ENCODE measurements at places on chromosomes 6 and 20.

- no peak for DNase-seq
Measured at GRCh38 chr6:30727920-30728553, 7.9 kb downstream of the TUBB start.

- DNase-seq: no peak
Measured at GRCh38 chr6:128057541-128057940, 156.7 kb upstream of the THEMIS start.

- peak; percentile 60 for DNase-seq
Measured at GRCh38 chr6:107716688-107717089, 107.4 kb downstream of the SCML4 start.

- DNase-seq: no peak
Measured at GRCh38 chr20:6235510-6235909, 112.7 kb upstream of the FERMT1 start.

DNA sequence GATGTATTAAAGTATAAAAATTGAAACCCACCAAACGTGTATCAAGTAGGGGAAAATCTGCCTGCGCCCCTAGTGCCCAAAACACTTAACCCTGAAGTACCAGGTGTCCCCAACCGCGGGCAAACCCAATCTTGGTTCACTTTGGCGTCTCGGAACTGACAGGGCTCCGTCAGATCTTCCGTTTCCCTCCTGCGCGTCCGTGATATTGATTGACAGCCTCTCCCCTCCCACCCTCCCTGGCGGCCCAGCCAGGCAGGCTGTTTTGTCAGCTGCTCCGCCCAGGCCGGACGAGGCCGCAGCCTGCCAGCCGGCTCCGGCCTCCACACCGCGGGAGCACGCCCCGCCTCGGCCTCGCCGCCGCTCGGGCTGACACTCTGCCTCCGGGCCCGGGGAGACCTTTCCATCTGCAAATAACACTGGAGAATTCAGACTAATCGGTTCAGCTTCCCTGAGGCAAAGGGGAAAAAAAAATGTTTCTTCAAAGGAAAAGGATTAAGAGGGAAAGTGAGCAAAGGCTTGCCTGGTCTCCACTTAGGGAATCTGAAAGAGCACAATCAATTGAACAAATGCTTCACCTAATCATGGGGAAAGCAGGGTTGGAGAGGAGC lies 234.9 kb upstream of the MCHR2 start:
- DNase-seq: peak; percentile 87

DNA sequence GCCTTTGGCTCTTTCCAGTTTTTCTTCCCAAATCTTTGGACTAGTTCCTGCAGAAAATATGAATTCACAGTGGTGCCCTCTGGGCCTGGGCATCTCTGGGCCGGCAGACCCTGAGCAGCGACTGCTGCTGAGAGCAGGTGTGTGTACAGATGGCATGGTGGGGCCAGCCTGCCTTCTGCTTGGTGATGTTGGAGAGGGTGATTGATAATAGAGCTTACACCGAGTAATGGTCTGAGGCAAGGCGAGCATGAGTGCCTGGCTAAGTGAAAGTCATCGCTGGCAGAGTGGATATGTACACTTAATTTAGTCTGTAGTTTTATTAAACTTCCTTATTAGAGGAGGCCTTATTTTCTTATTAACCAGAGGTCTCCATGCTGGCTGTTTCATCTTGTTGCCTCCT lies 156.9 kb downstream of the CDKAL1 start:
- no peak for DNase-seq

DNA sequence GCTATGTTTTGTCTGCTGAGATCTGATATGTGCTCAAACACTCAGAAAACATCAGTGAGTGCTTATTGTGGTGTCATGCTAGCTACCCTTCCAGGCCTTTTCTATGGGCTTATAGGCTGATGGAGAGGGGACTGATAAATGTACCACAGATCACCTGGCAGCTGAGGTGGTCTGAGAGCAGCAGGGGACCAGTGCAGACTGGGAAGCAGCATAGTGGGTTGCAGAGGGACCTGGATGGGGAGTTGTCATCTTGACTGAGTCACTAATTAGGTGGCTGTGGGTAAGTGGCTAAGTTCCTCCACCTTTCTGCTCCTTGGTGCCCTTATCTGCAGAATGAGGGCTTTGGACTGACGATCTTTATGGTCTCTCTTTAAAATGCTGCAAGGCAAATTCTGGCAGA lies 2.8 kb downstream of the TMEM200A start:
- DNase-seq: no peak

GRCh38 chr6:145699462-145699861 lies 35.9 kb downstream of the EPM2A start:
- DNase-seq: no peak

GRCh38 chr20:8116067-8116811 lies 15.8 kb upstream of the PLCB1 start:
- DNase-seq: no peak

GRCh38 chr6:112109262-112109661 lies 21.9 kb downstream of the FAM229B start:
- no peak for DNase-seq

DNA sequence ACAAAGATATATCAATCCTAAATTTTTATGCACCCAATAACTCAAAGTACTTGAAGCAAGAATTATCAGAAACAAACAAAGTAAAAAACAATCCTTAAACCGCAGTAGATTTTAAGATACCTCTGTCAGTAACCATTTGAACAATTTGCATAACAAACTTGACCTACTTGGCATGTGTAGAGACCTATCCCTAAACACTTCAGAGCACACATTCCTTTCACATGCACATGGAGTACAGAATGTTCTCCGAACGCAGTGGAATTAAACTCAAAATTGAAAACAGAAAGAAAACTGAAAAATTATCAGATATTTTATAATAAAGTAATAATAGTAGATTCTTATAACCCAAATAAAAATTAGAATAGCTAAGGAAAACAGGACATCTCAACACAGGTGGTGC lies 162.6 kb upstream of the THBS2 start:
- DNase-seq: no peak

DNA sequence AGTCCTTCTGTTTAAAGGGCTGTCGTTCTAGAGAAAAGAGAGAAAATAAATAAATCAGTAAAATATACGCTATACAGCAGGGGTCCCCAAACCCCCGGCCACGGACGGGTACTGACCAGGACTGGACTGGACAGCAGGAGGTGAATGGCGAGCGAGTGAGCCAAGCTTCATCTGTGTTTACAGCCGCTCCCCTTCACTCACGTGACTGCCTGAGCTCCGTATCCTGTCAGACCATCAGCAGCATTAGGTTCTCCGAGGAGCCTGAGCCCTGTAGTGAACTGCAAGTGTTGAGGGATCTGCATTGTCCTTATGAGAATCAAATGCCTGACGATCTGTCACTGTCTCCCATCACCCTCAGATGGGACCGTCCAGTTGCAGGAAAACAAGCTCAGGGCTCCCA lies 76.5 kb downstream of the ZNF217 start:
- DNase-seq: no peak

- no peak for DNase-seq
Measured at GRCh38 chr20:12256806-12257205, 339.1 kb downstream of the BTBD3 start.

GRCh38 chr6:138979365-138979764 lies 8.7 kb downstream of the REPS1 start:
- DNase-seq: no peak

DNA sequence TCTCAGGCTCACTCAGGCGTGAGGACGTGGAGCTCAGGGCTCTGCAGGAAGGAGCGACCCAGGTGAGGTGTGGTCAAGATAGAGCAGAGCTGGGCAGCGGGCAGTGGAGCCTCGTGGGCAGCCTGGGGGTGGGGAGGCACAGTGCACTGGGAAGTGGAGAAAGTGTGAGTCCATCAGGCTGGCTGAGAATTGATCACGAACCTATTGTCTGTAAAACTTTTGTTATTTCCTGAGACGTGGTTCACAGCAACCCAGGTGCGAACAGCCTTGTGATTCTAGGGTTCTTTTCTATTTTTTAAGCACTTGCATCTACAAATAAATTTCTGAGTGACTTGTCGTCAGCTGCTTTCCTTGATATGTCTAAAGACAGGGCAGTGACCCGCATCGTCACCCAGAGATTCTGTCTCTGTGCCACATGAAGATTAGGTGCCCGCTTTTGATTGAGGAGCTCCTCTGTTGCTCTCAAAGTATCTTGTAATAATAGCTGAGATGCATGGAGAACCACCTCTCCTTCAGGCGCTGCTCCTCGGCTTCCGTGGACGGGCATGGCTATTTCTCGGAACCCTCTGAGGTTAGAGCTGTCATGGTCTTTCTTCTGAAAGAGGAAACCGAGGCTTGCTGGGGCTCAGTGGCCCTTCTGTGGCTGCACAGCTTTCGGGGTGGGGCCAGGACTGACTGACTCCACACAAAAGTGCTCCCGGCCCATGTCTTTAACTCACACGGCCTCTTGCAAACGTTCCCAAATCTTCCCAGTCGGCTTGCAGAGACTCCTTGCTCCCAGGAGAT lies 662 bp upstream of the CCR6 start:
- DNase-seq: no peak

DNA sequence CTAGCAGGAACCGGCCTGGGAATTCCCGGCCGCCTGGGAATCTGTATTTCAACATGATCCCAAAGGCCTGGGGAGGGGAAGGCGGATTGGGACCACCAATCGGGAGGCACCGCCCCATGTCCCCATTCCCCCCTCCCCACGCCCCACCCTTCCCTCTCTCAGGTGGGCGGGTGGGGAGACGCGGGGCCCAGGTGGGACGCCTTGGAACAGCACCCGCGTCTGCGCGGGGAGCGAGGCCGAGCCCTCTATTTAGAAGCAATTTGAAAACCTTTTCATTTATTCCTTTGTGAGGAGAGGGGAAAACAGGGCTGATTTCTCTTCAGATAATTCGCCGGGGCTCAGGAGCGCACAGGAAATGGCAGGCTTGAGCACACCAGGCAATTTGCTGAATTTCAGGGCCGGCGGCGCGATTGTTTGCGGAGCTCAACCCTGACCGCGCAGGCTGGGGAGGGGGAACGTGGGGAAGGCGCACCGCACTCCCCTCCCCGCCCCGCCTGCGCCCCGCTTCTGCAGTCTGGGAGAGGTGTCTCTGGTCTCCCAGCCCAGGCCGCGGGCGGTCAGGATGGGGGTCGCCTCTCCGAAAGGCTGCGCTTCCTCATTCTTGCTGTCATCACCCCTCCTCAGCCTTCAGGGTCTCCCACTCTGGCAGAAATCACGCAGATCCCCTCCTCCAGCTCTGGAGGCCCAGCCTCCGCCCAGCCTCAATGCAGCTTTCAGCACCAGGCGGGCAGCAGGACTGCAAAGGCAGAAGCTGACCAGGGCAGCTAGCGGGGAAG lies 170.0 kb downstream of the GRM4 start:
- DNase-seq: no peak

DNA sequence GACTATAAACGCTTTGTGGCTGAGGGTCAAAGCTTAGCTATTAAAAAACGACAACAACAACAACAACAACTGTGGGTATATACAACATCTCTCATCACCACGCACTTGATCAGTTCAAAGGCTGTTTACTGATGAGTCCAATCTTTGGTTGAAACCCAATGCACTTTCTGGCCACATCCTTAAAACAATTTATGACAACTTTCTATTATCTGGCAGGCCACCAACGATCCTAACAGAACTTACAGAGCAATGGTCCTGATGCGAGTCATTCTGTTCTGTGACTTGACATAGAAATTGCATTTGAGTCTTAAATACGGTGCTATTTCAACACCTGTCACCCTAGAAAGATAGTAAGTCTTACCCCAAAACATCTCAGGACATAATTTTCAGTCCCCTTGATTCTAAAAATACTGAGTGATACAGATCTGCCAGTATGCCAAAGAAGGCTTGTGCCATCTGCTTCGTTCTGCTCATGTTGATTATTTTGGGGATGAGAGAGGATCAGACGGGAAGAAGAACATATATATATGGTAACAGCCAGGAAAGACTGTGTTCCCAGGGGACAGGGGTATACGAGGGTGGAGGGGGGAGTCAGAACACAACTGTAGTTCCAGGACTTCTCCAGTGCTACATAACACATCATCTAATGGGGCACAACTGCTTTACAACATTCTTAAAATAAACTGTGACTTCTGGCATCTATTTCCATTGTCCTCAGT lies 55.8 kb downstream of the PLAGL1 start:
- DNase-seq: no peak

GRCh38 chr6:146962329-146962728 lies 241.9 kb upstream of the STXBP5 start:
- DNase-seq: no peak

- no peak for DNase-seq
Measured at GRCh38 chr6:89330910-89331309, 15.8 kb upstream of the GABRR2 start.

DNA sequence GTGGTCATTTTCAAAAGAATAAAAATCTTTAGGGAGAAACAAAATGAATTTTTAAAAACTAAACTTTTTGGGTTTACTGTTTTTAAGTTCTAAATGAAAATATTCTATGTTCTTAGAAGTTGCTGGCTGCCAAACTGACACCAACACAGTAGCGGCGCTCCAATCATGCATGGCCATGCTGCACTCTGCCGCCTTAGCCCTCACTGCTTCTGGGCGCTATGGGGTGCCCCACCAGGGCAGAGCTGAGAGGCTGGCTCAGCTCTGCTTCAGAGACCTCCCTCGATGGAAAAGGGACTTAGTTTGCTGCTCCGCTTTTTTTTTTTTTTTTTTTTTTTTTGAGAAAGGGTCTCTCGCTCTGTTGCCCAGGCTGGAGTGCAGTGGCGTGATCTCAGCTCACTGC lies 20.9 kb downstream of the EZR start:
- no peak for DNase-seq

GRCh38 chr6:46420921-46421638 lies 70.2 kb downstream of the RCAN2 start:
- no peak for DNase-seq

DNA sequence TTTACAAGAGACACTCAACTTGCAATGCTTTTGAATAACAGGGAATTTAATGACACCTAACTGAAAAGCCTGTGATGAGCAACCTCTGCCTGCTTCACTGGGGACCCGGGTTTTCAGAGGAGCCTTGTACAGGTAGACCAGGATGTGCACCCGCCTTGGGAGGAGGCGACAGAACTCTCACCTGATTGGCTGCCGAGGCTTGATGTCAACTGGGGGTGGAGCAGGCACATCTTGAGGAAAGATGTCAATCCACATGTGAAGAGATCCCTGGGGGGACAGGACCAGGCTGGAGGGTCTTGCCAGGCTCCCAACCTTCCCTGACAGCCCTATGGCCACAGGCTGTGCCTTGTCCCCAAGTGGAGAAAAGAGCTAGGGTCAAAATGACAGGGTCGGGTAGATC lies 19.8 kb downstream of the ERGIC3 start:
- DNase-seq: no peak

DNA sequence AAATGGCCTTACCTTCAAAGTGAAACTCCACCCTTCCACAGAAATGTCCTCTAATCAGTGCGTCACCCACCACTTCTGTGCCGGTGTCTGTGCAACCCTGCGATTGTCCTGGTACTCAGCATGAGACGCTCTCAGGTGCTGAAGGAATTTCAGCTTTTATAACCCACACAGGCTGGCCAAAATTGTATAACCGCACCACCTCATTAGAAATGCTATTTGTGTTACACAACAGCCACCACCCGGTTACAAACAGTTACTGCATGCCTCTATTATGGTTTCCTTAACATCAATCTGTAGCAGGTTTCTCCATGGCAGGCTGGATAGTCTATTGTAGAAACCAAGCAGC lies 51.5 kb downstream of the SLC23A2 start:
- DNase-seq: peak; percentile 61

GRCh38 chr6:39100358-39100757 lies 14.6 kb downstream of the SAYSD1 start:
- DNase-seq: no peak

GRCh38 chr6:7332090-7332745 lies 19.2 kb upstream of the SSR1 start:
- DNase-seq: no peak

Measured in testis (tissue), 5 donors.